ENCODE measurements at places on chromosomes 13 and 19.

- DNase-seq, result no peak
Measured at GRCh38 chr19:57633832-57634131, 814 bp downstream of the ZNF211 start.

GRCh38 chr13:24763596-24764275, at the start of gene RNF17:
Gene RNF17, plus strand, starts transcription at chr13:24764169. Its CDS starts 35 bp downstream, at chr13:24764204.
- DNase-seq, result no peak

GRCh38 chr13:25840261-25840660, 211.6 kb downstream of the SHISA2 start:
- DNase-seq, result no peak

GRCh38 chr13:80083081-80083852, 257.7 kb downstream of the SPRY2 start:
- no peak for DNase-seq

DNA sequence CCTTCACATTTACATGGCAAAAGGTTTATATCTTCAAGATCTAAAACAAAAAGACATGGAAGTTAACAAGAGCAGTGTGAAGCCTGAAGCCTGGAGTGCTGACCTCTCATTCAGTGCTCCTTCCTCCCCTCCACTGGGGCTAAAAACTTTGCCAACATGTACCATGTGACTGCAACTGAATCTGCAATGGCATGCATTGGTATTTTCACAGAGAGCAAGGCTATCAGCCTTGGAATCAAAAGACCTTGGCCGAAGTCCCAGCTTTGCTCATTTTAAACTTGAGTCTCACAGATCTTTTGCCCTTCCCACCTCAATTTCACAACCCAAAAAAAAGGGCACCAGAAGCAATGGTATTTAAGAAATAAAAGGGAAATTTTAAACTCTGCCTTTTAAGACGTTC, 325.1 kb downstream of the DCT start:
- DNase-seq, result no peak

GRCh38 chr13:36068566-36068965, 62.6 kb downstream of the DCLK1 start:
- DNase-seq, result no peak

- peak; percentile 45 for DNase-seq
Measured at GRCh38 chr13:32984857-32985626, 31.2 kb upstream of the KL start.

GRCh38 chr13:110542169-110542796, 19.2 kb downstream of the RAB20 start:
- DNase-seq, result no peak

GRCh38 chr13:23735329-23735728, 153.9 kb downstream of the MIPEP start:
- DNase-seq, result no peak

- no peak for DNase-seq
Measured at GRCh38 chr13:76668141-76668540, 218.1 kb downstream of the KCTD12 start.

- no peak for DNase-seq
Measured at GRCh38 chr19:12837225-12837624, 1.1 kb upstream of the MAST1 start.

DNA sequence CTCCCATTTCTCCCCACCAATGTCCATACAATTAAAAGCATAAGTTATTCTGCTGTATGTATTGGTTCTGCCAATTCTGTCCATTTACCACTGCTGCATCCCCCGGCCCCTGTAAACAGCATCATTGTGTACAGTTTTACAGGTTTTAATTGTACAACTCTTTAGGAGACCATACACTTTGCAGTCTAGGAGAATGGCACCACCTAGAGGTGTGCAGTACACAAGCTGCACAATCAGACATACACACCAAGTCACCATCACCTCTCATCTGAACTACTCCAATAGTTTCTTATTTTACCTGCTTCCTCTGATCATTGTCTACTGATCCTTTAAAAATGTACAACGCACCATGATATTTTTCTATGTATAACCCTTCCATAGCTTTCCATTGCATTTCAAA, 855.9 kb upstream of the KLHL1 start:
- no peak for DNase-seq

GRCh38 chr13:85377783-85378182, 421.4 kb downstream of the SLITRK6 start:
- no peak for DNase-seq

DNA sequence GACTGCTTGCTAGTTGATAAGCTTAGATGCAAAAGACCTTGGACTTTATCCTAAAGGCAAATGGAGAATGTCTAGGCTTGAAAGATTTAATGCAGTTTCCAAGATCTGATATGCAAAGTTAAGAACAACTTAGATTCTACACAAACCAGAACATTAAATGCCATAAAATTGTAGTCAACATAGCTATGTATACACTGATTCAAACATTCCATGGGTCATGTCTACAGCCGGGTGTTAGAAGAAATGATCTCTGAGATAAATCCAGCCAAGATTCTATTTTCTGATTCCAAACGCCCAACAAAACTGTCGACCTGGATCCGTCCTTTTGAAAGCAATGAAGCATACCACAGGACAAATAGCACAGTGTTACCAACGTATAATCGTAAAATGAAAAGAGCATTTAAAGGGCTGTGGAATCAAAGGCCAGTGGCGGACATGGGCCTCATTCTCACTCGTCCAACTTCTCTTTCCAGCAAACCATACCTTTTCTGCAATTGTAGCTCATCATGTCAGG, 52.7 kb downstream of the KCTD12 start:
- no peak for DNase-seq

GRCh38 chr19:3252650-3253049, 28.2 kb downstream of the CELF5 start:
- no peak for DNase-seq

DNA sequence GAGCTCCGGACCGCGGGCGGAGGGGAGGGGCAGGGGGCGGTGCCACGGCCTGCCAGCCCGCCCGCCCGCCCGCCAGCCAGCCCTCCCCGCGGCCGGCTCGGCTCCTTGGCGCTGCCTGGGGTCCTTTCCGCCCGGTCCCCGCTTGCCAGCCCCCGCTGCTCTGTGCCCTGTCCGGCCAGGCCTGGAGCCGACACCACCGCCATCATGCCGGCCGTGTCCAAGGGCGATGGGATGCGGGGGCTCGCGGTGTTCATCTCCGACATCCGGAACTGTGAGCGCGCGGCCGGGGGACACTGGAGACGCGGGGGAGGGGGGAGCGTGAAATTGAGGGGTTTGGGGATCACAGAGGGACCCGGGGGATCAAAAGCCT, at the start of gene AP2A1:
Gene AP2A1 (plus strand): TSS at position 72 of the 370 bp plus-strand sequence. CDS start 133 bp downstream, at position 205.
- no peak for DNase-seq

- no peak for DNase-seq
Measured at GRCh38 chr13:25502031-25502430, 130.3 kb downstream of the ATP8A2 start.

DNA sequence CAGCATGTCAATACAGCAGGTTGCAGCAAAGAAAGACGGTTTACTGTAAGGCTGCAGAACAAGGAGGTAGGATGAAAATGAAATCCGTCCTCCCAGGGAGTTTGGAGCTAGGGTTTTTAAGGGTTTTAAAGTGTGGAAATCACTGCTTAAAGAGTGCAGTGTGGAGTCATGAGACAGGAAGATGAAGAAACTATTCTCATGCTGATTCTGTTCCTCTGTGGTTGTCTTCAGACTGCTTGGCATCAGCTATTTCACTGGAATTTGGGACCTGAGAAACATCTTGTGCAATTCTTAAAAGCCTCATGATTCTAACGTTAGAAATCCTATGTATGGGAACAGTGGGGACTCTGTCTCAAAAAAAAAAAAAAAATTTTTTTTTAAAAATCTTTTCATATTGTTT, 11.4 kb downstream of the ZNF331 start:
- no peak for DNase-seq

DNA sequence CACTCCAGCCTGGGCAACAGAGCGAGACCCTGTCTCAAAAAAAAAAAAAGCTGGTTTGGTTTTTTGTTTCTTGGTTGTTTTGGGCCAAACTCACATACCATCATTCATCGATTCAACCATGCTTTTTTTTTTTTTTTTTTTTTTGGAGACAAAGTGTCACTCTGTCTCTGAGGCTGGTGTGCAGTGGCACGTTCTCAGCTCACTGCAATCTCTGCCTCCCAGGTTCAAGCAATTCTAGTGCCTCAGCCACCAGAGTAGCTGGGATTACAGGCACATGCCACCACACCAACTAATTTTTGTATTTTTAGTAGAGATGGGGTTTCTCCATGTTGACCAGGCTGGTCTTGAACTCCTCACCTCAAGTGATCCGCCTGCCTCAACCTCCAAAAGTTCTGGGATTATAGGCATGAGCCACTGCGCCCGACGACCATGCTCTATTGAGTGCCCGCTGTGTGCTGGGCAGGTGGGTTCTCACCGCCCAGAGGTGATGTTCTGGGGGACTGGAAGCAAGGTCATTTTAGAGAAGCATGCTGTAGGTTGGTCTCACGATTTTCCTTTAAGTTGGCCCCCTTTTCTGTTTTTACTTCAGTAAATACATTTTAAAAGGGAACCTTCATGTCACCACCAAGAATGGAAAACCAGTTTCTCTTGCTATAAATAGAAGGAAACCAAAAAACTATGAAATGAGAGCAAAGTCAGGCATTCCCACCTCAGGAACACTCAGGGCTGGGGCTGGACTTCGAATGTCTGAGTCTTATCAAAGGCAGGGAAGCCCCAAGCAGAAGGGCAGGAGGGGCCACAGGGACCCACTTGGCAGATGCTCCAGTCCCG, 8.3 kb upstream of the JUND start:
- DNase-seq, result no peak

- peak; percentile 62 for DNase-seq
Measured at GRCh38 chr19:41112728-41113290, 1.4 kb upstream of the CYP2F1 start.

DNA sequence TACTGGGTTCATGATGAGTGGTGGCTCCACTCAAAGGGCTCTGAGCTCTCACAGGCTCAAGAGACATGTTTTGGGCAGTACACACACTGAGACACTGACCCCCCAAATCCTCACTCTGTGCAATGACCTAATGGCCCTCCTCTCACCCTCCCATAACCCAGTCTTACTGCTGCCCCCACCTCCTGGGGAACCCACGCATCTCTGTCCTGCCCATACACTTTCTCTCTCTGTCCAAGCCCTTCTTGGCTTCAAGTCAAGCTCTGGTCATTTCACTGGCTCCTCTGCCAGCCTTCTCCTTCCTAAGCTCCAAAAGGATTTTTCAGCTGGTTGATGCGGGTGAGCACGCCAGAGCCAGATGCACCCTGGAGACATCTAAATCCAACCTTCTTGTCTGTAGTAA, 187.9 kb upstream of the TSHZ3 start:
- DNase-seq, result peak; percentile 36

- DNase-seq, result no peak
Measured at GRCh38 chr19:18204394-18205199, 755 bp upstream of the RAB3A start.

GRCh38 chr19:49338023-49338677, 2.9 kb downstream of the CD37 start:
- peak; percentile 85 for DNase-seq

DNA sequence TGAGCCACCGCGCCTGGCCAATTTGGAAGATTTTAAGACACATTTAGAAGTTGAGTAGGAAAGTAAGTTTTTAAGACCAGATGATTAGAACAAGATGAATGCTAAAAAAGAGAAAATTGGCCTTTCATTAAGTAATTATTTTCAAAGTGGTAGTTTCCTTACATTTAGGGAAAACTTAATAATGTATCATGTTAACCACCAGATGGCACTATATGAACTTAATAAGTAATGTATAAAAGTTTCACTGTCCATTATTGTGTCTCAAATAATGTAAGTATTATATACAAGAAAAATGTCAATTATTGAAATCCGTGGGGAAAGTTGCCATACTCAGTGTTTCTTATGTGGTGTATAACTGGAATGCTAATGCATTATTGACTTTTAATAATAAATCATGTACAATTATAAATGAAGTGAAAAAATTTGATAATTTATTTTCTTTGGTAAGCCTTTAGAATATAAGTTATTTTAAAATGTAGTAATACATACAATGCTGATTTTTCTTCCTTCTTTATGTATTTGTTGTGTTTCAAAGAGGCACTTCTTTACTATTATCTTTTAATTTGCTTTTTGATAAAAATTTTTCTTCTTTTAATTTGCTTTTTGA, 29.2 kb downstream of the COG6 start:
- no peak for DNase-seq

- DNase-seq, result peak; percentile 47
Measured at GRCh38 chr19:6674868-6675305, 4.9 kb upstream of the TNFSF14 start.

- no peak for DNase-seq
Measured at GRCh38 chr13:27792393-27793218, at the start of gene GSX1. Gene GSX1, plus strand, starts transcription at chr13:27792483. Its CDS starts 208 bp downstream, at chr13:27792691.

DNA sequence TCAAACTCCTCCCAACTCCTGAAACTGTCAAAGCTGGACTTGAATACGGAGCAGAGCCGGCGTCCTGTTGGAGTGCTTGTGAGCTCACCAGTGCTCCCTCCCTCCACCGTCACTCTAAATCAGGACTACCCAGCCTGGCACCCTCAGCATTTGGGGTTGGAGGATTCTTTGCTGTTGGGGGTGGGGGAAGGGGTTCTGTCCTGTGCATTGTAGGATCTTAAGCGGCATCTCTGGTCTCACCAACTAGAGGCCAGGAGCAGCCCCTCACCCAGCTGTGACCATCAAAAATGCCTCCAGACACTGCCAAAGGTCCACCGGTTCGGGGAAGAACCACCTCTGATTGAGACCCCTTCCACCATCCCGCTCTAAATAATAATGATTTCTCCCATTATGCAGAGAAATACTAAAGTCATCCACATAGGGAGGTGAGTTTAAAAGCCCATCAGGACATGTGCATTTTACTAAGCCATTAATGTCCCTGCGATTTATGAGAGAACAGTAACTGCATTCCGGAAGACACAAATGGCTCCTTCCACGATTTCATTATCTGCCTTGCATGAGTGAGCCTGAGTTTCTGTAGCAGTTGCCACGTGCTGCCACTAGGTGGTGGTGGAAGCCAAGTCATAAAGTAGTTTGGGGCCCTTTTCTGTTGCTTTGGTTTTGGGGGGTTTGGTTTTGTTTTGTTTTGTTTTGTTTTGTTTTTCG, 16.1 kb upstream of the USP29 start:
- DNase-seq, result peak; percentile 49

GRCh38 chr19:55437410-55437809, 5.7 kb downstream of the SHISA7 start:
- DNase-seq, result no peak

GRCh38 chr19:41689993-41690800, 2.1 kb upstream of the CEACAM7 start:
- DNase-seq, result no peak

DNA sequence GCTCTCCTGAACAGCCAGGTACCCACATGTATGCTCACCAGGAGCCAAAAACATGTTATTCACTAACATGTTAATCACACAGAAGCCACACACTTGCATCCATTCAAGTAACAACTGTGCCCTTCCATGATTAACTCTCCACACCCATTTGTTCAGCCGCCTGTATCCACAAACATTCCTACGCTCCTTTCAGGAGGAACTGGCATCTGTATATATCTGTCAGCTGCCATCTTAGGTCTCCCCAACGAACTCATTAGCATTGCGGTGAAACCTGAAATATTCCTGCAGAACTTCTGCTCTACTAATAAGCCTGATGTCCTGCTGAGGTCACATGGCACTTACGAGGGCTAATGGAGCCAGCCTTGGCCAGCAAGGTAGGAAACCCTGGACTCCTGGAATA, 33.0 kb downstream of the OLFM2 start:
- no peak for DNase-seq

GRCh38 chr19:46218160-46218559, 11.4 kb upstream of the IGFL1 start:
- no peak for DNase-seq
